ENCODE measurements at places on chromosomes 1 and 21. TPM values are rescaled to one million over a fixed set of nuclear protein-coding genes. Genes with fewer than 3 reads are reported as not detected.

Gene DNALI1
- not detected for total RNA-seq

GRCh38 chr1:81695741-81696140, 105.0 kb upstream of the ADGRL2 start:
- peak; percentile 66 for DNase-seq

GRCh38 chr1:200869753-200870391, 2.9 kb upstream of the GPR25 start:
- no peak for DNase-seq

DNA sequence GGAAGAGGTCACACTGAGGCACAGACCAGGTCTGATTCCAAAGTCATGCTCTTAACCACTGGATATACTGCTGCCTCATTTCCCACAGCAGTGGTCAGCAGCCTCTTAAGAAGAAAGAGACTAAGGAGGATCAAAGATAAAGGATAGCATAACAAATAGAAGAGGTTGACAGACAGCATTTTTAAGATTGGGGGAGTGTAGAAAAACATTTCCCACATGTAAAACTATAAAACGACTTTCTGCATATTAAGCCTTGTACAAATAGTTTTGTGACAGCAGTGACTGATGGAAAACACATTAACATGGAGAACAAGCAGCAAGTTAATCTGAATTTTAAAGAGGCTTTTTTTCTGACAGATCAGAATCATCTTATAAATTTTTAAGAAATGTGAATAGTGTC, 92.0 kb downstream of the SELENOF start:
- DNase-seq = no peak
